Tongue (tissue), 3 donors: ENCODE measurements at places on chromosomes 16 and 17. TPM values are rescaled to one million over a fixed set of nuclear protein-coding genes. Genes with fewer than 3 reads are reported as not detected.

Gene NUBP1
- 34.6 TPM for total RNA-seq

Gene PMP22
- 242 TPM for total RNA-seq

Gene NKD1
- total RNA-seq: 15.7 TPM

Gene TPSG1
- total RNA-seq: not detected

Gene ANKRD13B
- total RNA-seq: 13.8 TPM

GRCh38 chr16:23528644-23529310 is 18.5 kb upstream of the GGA2 start:
- DNase-seq: no peak

- DNase-seq: no peak
Observed at GRCh38 chr17:13589658-13590057, 12.1 kb downstream of the HS3ST3A1 start.

DNA sequence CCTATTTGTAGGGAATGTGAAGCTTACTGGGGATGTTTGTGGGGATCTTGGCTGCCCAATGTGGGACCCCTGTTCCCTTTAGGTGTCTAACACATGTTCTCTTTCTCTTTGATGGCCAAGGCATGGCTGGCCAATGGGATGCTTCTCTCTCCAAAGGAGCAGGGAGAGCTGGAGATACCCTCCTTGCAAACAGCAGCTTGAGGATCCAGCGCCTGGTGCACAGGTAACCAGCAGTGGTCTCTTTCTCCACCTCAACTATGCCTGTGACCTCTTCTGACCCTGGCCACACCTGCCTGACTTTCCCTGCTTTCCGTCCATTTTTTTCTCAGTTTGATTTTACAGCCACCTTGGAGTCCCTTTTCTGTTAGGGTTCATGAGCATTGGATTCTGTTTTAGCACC is 16.8 kb upstream of the NKD1 start:
- no peak for DNase-seq

DNA sequence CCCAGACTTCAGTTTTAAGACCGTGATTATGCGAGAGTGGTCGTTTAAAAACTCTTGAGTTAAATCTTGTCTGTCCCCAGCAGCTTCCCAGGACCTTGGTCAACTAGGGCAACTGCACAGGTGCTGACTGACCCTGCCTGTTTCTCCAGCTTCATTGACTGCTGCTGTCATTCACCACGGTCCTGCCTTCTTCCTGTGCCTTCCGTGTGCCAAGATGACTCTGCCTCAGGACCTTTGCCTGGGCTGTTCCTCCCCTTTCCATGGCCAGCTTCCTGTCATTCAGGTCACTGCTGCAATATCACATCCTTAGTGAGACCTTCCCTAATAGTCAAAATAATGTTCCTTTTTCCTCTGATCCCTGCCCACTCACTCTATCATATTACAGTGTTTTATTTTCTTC is 3.9 kb downstream of the KIAA0513 start:
- DNase-seq: no peak

DNA sequence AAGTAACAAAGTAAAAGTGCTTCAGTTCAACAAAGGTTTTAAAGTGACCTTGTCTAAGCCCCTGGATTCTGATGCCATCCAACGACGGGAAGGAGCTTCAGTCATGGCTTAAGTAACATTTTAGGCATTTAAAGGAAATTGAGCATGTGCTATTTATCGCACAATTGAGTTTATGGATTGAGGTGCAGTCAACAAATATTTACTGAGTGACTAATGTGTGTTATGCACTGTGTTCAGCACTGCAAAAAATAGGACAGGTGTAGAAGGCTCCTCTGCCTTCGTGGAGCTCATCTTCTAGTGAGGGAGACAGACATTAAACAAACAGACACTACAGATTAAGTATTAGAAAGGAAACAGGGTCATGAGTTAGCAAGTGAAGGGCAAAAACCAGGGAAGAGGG is 12.5 kb downstream of the TMIGD1 start:
- no peak for DNase-seq

DNA sequence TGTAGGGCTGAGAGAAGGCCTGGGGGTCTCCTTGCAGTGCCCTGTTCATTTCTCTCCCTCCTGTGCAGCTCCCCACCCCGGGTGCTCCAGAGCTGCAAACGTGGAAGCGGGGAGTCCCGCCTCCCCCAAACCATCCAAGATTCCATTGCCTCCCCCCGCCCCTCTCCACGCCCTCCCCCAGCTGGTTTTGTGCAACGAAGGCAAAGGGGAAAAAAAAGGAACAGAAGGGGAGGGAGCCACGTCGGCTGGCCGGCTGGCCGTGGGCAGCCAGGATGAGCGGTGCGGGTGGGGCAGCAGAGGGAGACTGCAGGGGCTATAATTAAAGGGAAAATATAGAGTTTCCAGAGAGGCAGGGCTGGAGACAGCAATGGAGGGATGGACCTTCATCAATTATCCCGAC is 1.7 kb upstream of the COL1A1 start:
- no peak for DNase-seq

GRCh38 chr16:20995711-20996110 is 95.1 kb downstream of the LYRM1 start:
- DNase-seq: no peak

DNA sequence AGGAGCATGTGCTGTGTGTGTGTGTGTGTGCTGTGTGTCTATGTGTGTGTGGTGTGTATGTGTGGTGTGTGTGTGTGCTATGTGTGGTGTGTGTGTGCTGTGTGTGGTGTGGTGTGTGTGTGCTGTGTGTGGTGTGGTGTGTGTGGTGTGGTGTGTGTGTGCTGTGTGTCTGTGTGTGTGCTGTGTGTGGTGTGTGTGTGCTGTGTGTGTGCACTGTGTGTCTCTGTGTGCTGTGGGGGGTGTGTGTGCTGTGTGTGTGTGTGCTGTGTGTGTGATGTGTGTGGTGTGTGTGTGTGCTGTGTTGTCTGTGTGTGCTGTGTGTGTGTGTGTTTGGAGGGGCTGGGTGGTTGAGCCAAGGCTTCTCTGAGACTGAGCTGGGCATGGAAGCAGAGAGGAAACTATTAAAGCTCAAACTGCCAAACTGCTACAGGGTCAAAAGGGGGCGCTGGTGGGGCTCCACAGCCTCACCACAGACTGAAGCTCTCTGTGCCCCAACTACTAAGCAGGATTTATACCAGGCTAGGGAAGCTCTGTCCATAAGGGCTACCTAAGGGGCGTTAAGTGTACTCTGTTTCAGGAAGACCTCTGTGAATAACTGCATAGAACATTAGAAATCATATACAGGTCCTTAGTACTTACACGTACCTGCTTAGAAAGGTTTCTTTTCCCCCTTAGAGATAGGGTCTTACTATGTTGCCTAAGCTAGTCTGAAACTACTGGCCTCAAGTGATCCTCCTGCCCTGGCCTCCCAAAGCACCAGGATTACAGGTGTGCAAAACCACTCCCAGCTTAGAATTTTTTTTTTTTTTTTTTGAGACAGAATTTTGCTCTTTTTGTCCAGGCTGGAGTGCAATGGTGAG is 27.8 kb upstream of the GHDC start:
- DNase-seq: peak; percentile 58

GRCh38 chr17:17506893-17507464 is 10.8 kb upstream of the RASD1 start:
- peak; percentile 86 for DNase-seq

- no peak for DNase-seq
Observed at GRCh38 chr16:81752876-81753227, 26.2 kb upstream of the PLCG2 start.

DNA sequence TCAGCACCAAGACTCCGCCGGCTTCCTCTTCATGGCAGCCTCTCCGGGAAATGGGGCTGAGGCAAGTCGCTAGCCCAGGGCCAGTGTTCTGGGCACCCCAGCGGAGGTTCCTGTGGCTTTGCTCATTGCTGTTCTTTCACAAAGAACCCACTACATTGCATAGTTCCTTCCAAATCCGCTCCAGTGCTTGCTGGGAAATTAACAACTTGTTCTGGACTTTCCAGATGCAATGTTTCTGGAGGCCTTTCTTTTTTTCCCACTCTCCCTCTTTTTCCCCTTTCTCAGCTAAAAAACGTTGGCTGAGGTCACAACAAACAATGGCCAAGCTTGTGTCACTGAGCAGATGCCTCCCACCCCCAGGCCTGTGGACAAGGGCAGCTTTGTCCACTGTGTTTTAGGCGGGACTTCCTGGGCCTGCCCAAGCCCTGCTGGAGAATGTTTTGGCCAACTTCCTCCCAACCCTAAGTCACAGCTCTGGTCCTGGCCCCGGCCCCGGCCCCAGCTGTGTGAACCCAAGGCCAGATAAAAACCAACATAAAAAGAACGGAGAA is 131.5 kb upstream of the RCVRN start:
- peak; percentile 60 for DNase-seq

- no peak for DNase-seq
Observed at GRCh38 chr17:57422574-57423164, 166.3 kb downstream of the MSI2 start.

GRCh38 chr16:22317001-22317530 is 19.9 kb downstream of the POLR3E start:
- no peak for DNase-seq

- no peak for DNase-seq
Observed at GRCh38 chr16:17258848-17259713, 211.7 kb downstream of the XYLT1 start.

DNA sequence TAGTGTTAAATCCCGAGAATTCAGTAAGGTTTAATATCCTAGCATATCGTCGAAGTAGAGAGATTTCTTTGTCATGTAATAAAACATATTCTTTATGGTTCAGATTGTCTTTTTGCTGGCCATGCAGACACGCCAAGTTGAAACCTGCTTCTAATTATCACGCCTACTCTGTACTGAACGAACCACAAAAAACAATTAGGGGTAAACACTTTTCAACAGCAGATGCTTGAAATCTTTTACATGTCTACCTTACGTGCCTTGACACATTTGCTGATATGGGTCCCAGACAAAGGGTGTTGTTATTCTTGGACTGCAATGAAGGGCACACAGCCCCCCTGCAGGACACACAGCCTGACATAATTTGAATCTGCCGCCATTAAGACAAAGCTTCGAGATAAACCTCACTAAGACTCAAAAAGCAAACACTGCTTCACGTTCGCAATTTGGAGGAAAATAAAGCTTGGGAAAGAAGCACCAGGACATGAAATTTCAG is 13.3 kb downstream of the WIPI1 start:
- peak; percentile 34 for DNase-seq

GRCh38 chr17:1484676-1485422 is 7.6 kb downstream of the MYO1C start:
- peak; percentile 71 for DNase-seq

GRCh38 chr16:67942200-67942509 is 1.8 kb downstream of the LCAT start:
- DNase-seq: no peak

DNA sequence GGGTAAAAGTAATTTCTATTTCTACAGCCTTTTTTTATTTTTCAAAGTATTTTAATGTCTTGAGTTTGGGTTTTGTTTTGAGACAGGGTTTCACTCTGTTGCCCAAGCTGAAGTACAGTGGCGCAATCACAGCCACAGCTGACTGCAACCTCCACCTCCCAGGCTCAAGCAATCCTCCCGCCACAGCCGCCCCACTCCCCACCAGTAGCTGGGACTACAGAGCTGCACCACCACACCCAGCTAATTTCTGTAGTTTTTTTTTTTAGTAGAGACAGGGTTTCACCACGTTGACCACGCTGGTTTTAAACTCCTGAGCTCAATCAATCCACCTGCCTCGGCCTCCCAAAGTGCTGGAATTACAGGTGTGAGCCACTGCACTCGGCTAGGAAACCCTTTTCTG is 44.0 kb downstream of the TUBD1 start:
- no peak for DNase-seq

DNA sequence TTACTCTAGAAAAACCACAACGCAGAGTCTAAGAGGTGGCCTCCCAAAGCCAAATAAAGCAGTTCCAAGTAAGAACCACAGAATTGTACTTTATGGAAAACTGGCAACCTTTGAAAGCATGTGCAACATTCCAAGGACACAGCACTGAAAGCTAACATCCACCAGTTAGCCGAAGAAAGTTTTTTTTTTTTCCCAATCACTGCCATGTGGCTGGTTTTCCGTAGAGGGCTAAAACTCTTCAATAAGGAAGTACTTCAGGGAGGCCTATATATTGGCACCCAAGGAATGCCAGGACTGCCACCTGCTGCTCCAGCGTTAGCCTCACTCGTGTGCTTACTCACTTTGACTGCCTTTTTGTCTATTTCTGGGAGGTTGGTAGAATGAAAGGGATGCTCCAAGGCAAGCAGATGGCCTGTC is 25.2 kb downstream of the CEP95 start:
- peak; percentile 32 for DNase-seq

DNA sequence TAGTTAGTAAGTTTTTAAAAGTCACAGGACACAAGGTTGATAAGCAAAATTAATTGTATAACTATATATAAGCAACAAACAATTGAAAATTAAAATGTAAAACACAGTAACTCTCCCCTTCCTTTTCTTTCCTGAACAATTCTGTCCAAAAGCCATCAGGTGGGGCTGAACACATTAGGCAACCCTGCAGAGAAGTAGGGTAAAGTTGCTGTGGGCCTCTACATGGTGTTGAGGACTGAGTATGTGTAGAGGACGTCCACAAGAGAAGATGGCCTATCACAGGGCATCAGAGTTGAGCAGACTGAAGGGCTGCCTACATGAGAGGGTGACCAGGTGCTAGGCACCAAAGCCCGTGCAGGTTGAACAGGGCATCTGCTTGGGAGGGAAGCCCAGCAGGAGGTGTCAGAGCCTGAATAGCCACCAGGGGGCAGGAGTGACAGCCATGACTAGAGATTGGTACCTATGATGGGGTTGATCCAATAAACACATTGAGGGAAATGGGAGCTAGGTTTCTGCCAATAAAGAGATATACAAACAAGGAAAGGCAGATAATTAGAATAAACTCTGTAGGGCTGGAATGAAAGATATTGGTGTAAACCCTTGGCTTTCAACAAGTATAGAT is 415.1 kb downstream of the NPIPA8 start:
- no peak for DNase-seq

- no peak for DNase-seq
Observed at GRCh38 chr16:13061691-13062090, 160.3 kb downstream of the SHISA9 start.
